ENCODE measurements at places on chromosomes 7 and 10. TPM values are rescaled to one million over a fixed set of nuclear protein-coding genes. Genes with fewer than 3 reads are reported as not detected.

FOXP2 gene
- 2.7 TPM for polyA plus RNA-seq

SAMD9L gene
- 3.7 TPM for polyA plus RNA-seq

TYSND1 gene
- 9.5 TPM for polyA plus RNA-seq

PAPSS2 gene
- 49.5 TPM for polyA plus RNA-seq

HSPA14 gene
- polyA plus RNA-seq: 10.4 TPM

CLCN1 gene
- polyA plus RNA-seq: not detected

SFRP5 gene
- polyA plus RNA-seq: 148 TPM

PHKG1 gene
- polyA plus RNA-seq: 1.6 TPM

RBM20 gene
- 23.6 TPM for polyA plus RNA-seq

DNA sequence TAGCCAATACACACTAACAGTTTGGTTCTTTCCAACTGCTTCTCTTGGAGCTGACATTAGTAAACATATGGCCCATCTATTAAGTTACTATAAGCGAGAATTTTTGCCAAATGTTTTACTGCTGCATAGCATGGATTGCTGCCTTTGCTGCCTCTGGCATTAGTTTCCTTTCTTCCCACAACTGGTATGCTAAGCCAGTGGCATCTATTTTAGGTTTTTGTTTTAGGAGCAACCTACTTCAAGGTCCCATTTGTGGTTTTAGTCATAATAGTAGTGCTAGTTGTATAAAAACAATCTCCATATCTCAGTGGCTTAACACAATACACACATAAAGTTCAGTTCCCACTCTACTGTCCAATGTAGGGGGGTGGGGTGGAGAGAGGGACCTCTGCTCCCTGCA is 25.9 kb upstream of the PANK1 start:
- no peak for DNase-seq
- H3K4me3 ChIP-seq: no peak overlapping the region
- no peaks in the 10 kb centered on the region for H3K4me1 ChIP-seq
- H3K27ac ChIP-seq: no peak overlapping the region
- H3K27me3 ChIP-seq: no peaks in the 10 kb centered on the region
- no peaks in the 10 kb centered on the region for H3K36me3 ChIP-seq

GRCh38 chr10:36671607-36672006 is 453.8 kb upstream of the ANKRD30A start:
- H3K27ac ChIP-seq: no peak overlapping the region
- no peak overlapping the region for H3K4me3 ChIP-seq
- H3K4me1 ChIP-seq: no peaks in the 10 kb centered on the region
- H3K27me3 ChIP-seq: no peaks in the 10 kb centered on the region

DNA sequence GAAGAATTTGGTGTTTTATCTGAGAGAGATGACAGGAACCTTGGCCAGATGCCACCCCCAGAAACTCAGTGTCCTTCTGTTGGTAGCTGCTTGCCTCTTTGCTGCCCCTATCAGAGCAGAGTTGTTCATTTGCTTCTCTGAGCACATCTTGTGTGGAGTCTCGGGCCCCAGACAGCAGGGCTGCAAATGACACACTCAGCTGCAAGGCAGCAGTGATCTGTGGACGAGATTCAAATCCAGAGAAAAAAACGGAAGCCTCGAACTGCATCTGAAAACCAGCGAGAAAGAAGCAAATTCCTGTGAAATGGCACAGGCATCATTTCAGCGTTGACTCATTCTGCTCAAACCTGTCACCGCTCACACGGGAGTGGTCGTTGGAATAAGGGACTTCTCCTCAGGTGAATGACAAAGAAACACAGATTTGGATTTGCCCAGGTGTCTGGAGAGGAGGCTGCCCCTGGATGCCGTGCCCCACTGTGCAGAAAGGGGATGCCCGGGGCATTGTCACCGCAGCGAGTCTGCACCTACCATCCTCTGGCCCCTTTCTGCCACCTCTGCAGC is 144.7 kb downstream of the PFKFB3 start:
- H3K27ac ChIP-seq: no peak overlapping the region
- H3K36me3 ChIP-seq: no peaks in the 10 kb centered on the region
- no peak for DNase-seq
- no peaks in the 10 kb centered on the region for H3K27me3 ChIP-seq
- no peaks in the 10 kb centered on the region for H3K4me1 ChIP-seq
- no peak overlapping the region for H3K4me3 ChIP-seq

- peaks cover 35% of the 10 kb centered on the region for H3K4me1 ChIP-seq
- H3K36me3 ChIP-seq: no peaks in the 10 kb centered on the region
- no peaks in the 10 kb centered on the region for H3K27me3 ChIP-seq
- no peak for DNase-seq
Observed at GRCh38 chr7:116357781-116358670, 141.5 kb upstream of the CAV2 start.
